ENCODE measurements at places on chromosomes 12 and 14.

- no peak for DNase-seq
These were observed 773 bp downstream of the A2M start for GRCh38 chr12:9114946-9115345.

GRCh38 chr12:52600071-52600470 is 1.2 kb downstream of the KRT72 start:
- DNase-seq = no peak

- DNase-seq = no peak
These were observed 2.6 kb downstream of the GNB3 start for GRCh38 chr12:6843118-6843902.

DNA sequence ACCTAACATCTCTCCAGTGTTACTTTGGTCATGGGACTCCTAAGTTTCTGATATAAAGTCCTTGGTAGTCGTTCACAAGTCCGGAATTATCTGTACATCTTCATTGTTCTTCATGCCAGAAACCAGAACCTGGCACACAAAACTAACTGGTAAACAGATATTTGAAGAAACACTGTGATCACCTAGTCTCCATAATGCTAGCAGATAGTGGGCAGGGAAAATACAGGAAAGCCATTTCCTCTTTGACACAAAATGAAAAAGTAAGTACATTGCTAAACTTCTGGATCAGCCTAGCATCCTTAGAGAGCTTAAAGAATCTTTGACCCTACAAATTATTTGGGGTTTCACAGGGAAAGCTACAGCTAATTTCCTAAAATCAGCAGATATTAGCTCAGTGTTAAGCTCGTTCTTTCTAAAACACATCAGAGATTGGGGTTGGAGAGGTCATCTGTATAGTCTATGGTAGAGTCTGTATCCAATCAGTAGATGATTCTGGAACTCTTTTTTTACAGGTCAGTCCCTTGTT is 4.8 kb downstream of the DDIT3 start:
- DNase-seq = no peak

DNA sequence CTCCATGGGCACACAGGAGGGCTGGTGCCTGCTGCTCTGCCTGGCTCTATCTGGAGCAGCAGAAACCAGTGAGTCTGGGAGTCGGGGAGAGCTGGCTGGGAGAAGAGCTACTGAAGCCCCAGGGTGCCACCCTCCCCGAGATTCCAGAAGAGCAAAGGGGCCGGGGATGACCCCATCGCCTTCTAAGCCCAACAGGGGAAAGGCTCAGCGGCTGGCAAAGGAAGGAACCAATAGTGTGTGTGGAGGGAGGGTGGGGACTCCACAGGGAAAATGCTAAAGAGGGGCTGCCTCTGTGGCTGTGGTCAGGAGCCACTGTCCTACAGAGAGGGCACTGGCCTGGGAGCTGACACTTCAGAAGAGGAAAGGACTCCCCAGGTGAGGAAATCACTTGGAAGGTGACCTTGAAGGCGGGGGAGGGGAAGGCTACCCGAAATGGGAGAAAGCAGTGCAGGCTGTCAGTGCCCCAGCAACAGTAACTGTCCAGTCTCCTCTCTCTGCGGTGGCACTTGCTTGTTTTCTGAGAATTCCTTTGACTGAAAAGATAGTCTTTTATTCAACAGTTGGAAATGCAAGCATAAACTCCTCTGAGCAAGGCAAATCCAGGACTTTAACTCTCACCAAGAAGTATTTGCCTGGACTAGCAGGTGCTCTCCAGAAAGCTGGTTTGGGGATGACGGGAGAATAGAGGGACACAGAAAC is 552 bp downstream of the TAPBPL start:
- DNase-seq = no peak

DNA sequence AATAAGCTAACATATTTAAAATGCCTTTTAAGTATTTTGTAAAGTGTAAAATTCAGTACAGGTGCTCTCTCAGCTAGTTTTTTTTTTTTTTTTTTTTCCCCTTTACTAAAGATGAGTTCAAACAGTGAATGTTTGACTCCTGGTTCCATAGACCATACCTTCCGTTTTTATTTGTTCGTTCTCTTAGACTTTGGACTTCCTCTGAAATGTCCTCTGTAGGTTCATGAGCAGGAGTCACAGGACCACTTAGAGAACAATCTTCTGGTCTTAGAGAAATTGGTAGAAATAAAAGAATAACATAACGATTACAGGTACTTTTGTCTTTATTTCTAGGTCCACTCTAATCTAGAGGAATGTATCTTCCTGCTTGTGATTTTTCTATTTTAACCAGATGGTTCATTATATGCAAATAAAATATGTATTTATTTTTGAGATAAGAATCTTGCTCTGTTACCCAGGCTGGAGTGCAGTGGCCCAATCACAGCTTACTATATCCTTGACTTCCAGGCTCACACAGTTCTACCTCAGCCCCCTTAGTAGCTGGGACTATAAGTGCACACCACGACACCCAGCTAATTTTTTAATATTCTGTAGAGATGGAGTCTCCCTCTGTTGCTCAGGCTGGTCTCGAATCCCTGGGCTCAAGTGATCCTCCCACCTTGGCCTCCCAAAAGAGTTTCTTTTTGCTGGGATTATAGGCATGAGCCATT is 25.8 kb downstream of the STYX start:
- DNase-seq = no peak

GRCh38 chr12:89260841-89261637 is 91.3 kb downstream of the DUSP6 start:
- DNase-seq = no peak

GRCh38 chr14:26959972-26960660 is 362.3 kb upstream of the NOVA1 start:
- DNase-seq = no peak

All from EL (cell line).